Jurkat, Clone E6-1 (cell line): ENCODE measurements at places on chromosomes 5 and 9.

GRCh38 chr5:180909782-180910181 is 10.8 kb downstream of the BTNL8 start:
- no peak for DNase-seq

DNA sequence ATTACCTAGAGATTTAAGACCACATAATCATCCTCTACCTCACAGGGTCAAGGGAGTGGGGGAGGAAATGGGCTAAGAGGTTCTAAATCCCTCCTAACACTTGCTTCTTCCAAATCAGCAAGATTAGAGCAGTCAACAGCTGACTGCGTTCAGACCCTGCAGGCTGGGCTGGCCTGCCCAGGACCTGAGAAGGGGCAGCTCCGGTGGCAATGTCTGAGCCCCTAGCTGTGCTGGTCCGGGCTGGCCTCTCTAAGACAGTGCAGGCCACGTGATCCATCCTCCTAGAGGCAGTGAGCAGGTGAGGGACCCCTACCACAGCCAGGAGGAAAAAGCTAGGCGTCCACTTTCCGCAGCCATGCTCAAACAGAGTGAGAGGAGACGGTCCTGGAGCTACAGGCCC is at the start of gene KCNV2:
Gene KCNV2 (plus strand): TSS at position 126 of the 400 bp plus-strand sequence. CDS start 230 bp downstream, at position 356.
- no peak for DNase-seq

- peak; percentile 83 for DNase-seq
Observed at GRCh38 chr9:16058131-16058549, 505.3 kb downstream of the CCDC171 start.

GRCh38 chr9:132143359-132143758 is 18.5 kb upstream of the NTNG2 start:
- DNase-seq: no peak

- DNase-seq: no peak
Observed at GRCh38 chr5:57549566-57549965, 67.0 kb upstream of the ACTBL2 start.

DNA sequence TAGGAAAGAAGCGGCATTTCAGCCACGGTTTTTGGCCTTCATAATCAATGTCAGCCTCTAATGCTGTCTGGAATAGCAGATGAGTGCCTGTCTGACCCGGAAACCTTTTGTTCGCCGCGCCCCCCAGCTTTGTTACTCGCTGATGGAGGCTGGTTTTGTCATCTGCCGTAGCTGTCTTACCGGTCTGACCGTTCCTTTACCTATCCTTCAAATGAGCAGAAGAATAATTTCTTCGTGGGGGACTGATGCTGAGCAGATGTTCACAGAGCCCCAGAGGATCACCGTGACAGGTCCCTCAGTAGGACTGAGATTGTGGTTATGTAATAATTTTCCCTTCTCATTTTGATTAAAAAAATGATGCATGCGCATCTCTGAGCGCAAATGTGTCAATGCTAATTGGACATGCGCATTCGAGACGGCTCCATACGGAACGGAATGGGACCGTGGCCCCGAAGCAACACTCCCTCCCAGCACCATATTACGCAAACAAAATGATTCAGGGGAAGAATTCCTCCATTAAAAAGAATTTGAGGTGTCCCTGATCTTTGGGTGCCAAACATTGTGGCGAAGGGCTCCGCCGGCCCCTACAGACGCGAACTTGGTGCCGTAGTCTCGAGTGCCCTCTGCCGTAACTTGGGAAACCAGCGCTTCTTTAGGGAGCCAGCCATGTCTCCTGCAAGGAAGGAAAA is 27.6 kb downstream of the TLX3 start:
- no peak for DNase-seq

- no peak for DNase-seq
Observed at GRCh38 chr5:9715891-9716335, 85.8 kb upstream of the TAS2R1 start.

DNA sequence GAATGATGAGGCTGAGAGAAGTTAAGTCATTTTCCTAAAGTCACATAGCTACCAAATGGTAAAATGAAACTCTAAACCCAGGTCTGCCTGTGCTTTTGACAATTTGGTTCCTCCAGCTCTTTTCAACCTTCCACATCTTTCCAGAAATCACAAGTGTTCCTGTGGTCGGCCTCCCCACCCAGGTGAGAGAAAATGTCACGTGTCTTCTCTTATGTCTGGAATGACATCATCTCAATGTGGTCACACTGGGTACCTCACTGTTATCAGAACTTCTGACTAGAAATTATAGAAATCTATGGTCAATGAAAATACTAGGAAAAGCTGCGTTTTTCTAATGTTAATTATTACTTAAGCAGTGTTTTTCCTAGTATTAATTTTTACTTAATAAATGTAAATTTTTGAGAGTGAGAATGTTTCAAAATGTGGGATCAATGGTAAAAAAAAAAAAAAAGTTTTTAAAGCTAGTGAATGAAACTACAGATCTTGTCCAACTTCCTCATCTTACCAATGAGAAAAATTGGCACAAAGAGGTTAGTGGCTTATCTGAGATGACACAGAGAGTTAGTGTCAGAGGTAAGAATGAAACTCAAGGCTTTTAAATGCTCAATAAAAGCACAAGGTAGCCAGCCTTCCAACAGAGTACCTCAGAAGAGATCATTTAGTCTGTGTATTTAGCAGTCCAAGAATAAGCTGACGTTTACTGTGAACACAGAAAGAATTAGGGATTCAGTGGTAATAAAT is 228.7 kb upstream of the NR4A3 start:
- no peak for DNase-seq

GRCh38 chr5:3538886-3539285 is 56.7 kb upstream of the IRX1 start:
- no peak for DNase-seq
